ENCODE measurements at places on chromosomes 3 and 15.

DNA sequence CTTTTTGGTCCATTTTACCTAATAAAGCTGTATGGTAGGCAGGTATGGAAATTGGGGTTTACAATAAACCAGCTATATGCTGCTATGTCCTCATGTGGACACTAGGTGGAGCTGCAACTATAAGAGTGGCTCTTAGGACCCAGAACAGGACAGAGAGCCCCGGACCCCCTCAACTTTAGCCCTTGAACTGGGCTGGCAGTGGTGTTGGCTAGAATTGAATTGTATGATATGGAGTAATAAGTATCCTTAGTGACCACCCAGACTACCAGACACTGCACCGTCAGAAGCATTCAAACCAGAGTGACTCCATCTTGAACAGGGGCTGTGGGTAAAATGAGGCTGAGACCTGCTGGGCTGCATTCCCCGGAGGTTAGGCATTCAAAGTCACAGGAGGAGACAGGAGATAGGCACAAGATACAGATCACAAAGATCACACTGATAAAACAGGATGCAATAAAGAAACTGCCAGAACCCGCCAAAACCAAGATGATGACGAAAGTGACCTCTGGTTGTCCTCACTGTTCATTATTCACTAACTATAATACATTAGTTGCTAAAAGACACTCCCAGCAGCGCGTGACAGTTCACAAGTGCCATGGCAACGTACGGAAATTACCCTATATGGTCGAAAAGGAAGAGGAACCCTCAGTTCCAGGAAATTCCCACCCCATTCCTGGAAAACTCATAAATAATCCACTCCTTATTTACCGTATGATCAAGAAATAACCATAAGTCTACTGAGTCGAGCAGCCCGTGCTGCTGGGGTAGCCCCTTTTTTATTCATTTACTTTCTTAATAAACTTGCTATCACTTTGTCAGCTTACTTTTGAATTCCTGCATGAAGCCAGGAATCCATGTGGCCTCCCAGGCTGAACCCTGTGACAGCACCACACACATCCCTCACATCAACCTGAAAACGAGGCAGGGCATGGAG is 68.7 kb upstream of the BLM start:
- DNase-seq = no peak

GRCh38 chr15:62792986-62793751 is 249.4 kb upstream of the TPM1 start:
- no peak for DNase-seq

- DNase-seq = no peak
Observed at GRCh38 chr15:69758810-69759790, 306.5 kb downstream of the RPLP1 start.

- peak; percentile 16 for DNase-seq
Observed at GRCh38 chr3:43102773-43103480, 3.0 kb downstream of the POMGNT2 start.

DNA sequence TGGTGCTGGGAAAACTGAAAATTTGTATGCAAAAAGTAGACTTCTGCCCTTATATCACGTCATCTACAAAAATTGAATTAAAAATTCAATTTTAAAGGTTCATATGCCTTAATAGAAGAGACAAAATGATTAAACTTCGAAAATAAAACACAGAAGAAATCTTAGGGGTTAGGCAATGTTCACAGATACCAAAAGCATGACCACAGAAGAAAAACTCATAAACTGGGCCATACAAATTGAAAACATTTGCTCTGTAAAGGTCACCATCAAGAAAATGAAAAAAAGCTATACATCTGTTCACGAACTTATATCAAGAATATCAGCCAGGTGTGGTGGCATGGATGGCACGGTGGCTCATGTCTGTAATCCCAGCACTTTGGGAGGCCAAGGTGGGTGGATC is 245.1 kb downstream of the PCCB start:
- DNase-seq = no peak

- no peak for DNase-seq
Observed at GRCh38 chr3:10173926-10174435, 9.3 kb downstream of the IRAK2 start.

DNA sequence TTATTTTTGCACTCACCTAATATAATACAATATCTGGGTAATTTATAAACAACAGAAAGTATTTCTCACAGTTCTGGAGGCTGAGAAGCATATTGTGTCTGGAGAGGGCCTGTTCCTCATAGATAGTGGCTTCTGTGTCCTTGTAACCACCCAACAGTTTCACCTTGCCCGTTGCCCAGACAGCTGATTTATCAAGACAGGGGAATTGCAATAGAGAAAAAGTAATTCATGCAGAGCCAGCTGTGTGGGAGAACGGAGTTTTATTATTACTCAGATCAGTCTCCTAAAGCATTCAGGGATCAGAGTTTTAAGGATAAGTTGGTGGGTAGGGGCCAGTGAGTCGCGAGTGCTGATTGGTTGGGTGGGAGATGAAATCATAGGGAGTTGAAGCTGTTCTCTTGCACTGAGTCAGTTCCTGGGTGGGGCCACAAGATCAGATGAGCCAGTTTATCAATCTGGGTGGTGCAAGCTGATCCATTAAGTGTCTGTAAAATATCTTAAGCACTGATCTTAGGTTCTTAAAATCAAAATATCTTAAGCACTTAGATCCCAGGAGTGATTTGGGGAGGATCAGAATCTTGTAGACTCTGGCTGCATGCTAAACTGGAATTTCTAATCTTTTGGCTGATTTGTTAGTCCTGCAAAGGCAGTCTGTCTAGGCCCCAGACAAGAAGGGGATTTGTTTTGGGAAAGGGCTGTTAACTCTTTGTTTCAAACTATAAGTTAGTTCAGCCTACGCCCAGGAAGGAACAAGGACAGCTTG is 33.9 kb upstream of the C15orf39 start:
- no peak for DNase-seq

DNA sequence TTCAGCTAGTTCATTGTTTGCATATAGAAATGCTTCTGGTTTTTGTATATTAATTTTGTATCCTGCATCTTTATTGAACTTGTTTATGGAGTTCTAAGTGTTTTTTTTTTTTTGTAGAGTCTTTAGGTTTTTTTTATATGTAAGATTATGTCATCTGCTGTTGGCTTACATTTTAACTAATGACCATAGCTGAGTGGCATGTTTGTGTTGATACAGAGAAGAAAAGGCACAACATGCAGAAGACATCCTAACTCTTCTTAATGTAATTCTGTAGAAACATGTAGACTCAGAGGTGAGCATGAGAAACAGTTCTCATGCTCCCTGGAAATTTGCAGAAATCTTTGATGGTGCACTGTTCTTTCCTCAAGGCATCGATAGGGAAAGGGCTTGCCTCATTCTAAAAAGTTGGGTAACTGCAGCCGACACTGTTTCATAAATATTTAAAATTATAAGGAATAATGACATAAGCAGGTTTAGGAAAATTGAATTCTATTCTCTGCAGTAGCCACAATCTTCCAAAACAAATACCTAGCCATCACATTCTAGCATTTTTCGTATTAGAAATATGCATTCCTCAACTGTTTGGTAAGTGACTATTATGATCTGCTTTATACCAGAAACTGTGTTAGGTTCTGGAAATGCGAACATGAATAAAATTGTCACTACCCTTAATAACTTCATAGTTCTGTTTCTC is 499.6 kb upstream of the KCNMB2 start:
- DNase-seq = no peak

DNA sequence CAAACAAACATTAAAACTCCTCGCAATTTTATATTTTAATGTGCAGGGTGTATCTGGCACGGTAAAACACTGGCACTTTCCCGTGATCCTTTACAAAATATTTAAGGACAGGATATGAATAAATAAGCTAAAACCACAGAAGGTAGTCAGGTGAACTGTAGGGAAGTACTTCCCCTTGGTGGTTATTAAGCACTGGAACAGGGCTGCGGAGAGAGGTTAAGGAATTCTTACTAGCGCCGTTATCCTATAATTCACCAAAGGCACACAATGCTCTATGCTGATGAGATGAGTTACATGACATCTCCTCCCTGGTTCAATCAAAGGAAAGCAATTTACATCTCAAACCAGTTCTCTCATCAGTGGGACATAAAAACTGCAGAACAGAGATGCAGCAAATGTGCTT is 289.8 kb downstream of the ZBTB20 start:
- DNase-seq = no peak

GRCh38 chr3:56966104-56966503 is 94.4 kb upstream of the SPATA12 start:
- DNase-seq = no peak

GRCh38 chr3:108488631-108489030 is 21.8 kb downstream of the MYH15 start:
- DNase-seq = no peak

- no peak for DNase-seq
Observed at GRCh38 chr3:124281453-124282316, 289.8 kb upstream of the ROPN1 start.

- DNase-seq = no peak
Observed at GRCh38 chr3:9782770-9783169, 9.5 kb downstream of the TADA3 start.

DNA sequence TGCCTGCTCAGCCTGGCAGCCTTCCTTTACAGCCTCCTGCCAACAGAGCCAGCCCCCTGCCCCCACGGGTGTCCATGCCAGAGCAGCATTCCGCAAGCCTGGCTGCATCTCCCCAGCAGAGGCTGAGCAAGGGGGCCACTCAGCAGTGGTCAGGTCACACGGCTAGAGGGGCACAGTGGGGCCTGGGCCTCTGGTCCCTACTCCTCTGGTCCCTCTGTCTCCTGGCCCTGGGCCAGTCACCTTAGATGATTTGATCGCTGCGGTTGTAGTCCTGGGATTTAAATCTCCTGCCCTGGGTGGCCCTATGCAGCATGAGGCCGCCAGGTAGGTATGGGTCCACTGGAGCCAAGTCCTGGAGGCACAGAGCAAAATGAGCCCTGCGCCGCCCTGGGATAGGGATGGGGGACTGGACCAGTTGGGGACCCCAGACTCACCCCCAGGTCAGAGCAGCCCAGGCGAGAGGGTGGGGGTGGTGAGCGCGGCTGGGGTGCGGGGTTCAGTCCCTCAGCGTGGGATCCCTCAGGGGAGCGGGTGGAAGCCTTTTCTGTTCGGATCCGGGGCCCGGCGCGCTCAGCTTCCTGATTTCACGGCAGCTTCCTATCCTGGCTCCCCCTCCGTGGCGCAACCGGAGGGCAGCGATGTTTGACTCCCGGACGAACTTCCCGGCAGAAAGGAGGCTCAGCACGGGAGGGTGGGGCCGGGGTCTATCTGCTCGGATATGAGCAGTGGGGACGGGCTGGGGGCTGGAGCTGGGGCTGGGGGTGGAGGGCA is at the start of gene ZBTB47:
Gene ZBTB47 (plus strand): TSS at position 138 of the 771 bp plus-strand sequence. CDS start 4,659 bp downstream, outside the sequence.
- DNase-seq = no peak

GRCh38 chr3:118488732-118489131 is 545.9 kb downstream of the IGSF11 start:
- DNase-seq = no peak

DNA sequence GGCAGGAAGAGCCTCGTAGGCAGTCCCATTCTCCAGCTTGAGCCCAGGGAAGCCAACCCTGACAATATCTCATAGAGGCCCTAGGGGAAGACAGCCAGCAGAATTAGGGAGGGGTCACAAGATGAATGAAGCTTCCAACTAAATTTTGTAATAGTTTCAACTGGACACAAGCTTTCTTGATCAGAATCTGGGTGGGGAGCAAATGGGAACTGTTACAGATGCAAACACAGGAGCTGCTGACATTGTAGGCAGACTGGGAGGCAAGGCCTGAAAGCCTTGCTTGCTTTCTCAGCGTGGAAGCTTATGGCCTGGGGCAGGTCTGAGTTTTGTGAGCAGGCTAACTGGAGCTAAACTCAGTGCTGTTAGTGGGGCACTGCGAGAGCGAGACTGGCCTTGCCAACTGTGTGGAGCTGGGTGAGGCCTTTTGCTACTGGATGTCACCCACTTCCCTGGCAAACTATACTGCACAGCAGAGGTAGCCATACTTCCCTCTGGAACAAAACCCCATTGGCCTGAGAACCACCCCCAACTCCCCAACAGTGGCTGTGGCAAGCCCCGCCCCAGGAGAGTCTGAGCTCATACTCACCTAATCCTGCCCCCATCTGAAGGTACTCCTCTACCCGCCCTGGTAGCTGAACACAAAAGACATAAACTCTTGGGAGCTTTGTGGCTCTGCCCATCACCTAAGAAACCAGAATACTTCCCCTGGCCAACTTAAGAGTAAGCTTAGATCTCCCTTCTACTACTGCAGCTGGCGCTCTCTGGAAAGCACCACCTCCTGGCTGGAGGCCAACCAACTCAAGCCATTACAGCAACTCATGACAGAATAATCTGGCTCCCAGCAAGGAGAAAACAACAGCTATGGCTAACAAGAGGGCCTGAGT is 42.9 kb downstream of the CFAP20DC start:
- no peak for DNase-seq

DNA sequence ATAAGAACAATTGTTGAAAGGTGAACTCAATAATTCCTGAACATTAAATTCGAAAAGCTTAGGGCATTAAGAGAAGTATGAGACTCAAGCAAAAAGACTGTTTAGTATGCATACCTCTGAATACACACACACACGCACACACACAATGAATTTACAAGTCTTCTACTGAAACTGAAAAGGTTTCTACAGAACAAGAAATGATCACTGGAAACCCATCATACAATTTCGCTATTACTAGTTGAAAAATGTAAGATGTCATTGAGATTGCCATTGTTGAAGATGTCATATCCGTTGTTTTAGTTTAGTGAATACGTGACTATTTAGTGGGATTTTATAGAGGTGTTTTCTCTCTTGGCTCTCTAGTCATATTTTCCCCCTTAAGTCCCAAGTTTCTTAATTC is 106.8 kb downstream of the FOXB1 start:
- DNase-seq = no peak

DNA sequence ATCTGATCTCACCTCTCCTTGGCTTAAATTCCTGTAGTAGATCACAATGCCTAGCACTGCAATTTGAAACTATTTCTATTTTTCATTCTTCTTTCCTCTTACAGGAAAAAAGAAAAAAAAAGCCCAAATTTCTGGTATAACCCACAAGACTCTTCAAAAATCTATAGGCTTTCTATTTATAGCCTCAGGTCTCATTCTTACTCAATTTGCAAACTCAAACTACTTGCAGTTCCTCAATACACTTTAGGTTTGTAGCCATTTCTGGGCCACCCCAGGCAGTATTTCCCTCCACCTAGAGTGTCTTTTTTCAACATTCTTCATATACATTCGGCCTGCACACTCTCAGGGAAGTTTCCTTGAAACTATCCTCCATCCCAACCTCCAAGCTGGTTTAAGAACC is 169.0 kb downstream of the TBC1D5 start:
- DNase-seq = no peak

GRCh38 chr15:29550834-29551465 is 271.3 kb downstream of the TJP1 start:
- DNase-seq = no peak

- DNase-seq = peak; percentile 11
Observed at GRCh38 chr3:171860830-171861535, 17.8 kb downstream of the TMEM212 start.
